ENCODE measurements at places on chromosomes 7 and 10.

- no peak for DNase-seq
Observed at GRCh38 chr10:89741126-89741762, 39.9 kb downstream of the KIF20B start.

- DNase-seq, result no peak
Observed at GRCh38 chr10:132888898-132889490, 53.4 kb downstream of the CFAP46 start.

- no peak for DNase-seq
Observed at GRCh38 chr10:101529207-101529606, 58.9 kb downstream of the POLL start.

DNA sequence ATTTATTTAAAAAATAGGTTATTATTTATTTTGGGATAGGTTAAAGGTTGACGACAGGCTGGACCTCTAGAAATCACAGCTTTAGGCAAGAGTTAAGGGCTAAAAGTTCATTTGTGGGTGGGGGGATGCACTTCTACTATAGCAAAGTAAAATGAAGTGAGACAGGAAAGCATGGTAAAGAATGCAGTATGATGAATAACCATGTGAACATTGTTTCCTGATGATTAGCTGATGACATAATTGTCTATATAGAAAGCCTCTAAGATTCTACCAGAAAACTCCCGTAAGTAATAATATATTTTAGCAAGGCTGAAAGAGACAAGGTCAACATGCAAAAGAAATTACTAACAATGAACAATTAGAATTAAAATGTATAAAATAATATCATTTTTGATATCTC is 25.7 kb upstream of the PRSS37 start:
- DNase-seq, result no peak

DNA sequence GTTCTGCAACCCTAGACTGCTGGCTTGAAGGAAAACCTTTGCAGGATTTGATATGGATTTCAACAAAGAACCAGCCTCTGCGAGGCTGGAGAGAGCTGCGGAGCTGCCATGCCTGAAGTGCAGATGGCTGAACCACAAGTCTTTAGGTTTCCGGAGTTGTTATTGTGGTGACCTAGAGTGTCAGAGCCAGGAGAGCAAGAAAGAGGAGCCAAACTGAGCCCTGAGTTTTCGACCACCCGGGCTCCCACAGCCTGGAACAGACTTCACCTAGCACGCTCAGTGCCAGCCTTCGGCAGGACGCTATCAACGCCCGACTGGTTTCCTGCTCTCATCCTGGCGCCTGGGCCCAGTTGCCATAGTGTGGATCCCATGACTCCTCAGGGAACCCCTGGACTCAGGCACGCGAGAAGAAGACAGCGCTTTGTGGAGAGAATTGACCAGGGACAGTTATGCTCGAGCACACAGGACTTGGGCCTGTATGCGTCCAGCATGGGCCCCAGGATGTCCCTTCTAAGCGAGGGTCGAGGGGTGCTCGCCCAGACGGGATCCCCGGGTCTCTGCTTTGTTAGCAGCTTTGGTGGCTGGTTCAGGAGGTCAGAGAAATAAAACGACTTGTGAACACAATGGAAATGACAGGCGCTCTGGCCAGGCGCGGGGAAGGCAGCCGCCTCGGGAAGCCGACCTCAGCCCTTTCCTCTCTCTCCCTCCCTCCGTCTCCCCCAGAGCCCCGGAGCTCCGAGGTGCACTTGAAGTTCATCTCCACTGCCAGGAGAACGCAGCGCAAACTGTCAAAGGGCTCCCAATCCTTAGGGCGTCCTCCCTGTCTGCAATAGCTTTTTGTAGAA is 1.8 kb upstream of the GAD2 start:
- DNase-seq, result no peak

- no peak for DNase-seq
Observed at GRCh38 chr10:27457261-27457945, 46.7 kb upstream of the RAB18 start.

DNA sequence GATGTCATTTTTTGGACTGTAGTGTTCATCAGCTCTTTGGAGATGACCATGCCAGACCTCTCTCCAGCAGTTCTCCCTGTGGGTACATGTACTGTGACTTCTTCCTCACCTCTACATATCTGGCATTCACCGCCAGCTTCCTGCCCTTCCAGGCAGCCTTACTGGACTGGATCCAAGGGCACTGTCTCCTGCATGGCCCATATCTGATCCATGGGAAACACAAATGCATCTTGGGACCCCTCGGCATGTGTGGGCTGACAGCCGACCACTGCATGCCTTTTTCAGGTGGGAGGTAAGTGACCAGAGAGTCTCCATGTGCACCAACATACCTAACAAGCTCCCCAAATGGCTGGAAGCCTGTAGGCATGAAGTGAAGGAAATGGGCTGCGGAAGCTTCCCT is 3.9 kb upstream of the BLVRA start:
- DNase-seq, result no peak

- DNase-seq, result no peak
Observed at GRCh38 chr10:66844176-66844942, 81.5 kb upstream of the LRRTM3 start.

DNA sequence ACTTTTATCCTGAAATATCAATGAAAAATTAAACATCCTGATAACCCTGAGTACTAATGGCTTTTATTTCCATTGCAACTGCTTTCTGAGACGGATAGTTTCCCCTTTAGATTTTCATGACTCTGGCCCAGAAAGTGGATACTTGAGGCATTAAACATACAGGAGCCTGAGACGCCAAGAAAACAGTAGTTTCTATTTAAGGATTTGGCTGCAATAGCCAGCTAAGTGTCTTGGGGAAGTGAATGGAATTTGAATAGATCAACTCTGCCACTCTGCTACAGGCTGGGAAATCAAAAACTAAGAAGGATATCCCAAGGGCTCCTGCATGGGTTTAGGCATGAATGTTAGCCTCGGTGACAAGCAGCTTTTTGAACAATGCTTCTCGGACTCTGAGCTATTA is 24.7 kb upstream of the GPAM start:
- DNase-seq, result no peak

DNA sequence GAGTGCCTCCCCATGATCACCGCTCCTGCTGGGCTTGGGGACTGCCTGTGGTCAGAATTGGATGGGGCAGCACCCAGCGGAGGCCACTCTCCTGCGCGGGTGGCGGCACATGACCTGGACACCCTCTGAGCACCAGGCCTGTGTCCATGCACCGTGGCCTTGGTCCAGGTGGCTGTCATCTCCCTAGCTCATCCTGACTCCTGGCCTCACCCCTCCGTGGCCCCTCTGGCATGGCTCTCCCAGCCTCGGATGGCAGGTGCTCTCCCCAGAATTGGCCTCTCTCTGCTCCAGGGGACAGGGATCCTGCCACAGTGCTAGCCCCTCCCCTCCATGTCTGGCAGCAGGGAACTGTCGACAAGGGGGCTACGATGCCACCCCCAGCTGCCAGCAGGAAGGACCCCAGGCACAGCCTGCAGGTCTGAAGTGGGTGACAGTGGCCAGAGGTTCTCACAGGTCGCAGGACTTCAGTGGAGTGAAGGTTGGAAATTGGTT is 37.2 kb upstream of the BTBD16 start:
- no peak for DNase-seq

DNA sequence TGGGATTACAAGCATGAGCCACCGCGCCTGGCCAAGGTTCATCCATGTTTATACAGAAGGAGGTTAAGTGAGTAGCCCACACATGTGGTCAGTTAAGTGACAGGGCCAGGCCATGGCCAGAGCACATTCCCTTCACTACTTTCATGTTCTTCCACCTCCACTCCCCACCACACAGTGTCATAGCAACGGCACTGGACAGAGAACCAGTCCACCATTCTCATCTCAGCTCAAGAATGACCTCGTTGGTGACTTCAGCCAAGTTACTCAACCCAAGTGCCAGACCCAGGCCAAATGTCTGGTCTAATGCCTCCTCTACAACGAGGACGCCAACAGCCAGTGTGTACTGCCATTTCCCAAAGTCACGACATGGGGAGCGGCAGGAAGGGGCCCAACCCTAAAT is 62.4 kb downstream of the INHBA start:
- DNase-seq, result no peak

DNA sequence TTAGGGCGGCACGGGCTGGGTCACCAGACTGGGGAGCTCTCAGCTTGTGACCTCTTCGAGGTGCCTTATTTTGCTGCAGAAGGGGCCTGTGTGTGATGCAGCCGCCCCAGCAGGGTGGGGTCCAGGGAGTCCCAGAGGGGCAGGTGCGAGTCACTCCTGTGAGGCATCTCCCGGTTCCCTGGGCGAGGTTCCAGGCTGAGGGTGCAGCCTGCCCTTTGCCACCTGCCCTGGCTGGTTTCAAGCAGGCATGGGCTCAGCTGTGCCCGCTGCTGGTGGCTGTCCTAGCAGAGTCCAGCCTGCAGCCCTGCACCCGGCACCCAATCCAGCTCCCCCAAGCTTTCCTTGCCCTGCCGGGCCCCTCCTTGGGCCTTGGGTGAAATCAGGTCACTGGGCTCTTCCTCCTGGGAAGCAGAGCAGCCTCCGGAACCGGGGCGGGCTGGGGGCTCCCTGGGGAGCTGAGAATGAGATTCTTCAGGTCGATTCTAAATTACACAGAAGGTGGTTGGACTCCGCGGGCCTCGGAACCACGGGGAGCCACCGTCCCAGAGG is 64.8 kb downstream of the PWWP2B start:
- DNase-seq, result no peak

DNA sequence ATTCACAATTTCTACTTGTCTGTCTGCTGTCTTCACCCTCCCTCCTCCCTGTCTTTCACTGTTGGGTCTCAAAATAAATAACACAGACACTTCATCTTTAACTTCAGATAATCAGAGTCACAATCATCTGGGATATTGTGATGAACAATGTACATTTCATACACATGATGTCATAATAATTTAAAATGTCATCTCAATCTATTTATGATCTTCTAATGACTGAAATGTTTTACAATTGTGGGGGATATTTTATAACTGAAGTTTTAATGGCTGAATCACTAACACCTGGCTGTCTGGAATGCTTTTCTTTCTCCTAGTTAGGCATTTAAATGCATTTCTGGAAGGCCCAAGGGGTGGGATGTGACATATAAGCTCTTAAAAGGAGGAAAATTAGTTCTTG is 859.8 kb downstream of the LRMDA start:
- DNase-seq, result no peak

DNA sequence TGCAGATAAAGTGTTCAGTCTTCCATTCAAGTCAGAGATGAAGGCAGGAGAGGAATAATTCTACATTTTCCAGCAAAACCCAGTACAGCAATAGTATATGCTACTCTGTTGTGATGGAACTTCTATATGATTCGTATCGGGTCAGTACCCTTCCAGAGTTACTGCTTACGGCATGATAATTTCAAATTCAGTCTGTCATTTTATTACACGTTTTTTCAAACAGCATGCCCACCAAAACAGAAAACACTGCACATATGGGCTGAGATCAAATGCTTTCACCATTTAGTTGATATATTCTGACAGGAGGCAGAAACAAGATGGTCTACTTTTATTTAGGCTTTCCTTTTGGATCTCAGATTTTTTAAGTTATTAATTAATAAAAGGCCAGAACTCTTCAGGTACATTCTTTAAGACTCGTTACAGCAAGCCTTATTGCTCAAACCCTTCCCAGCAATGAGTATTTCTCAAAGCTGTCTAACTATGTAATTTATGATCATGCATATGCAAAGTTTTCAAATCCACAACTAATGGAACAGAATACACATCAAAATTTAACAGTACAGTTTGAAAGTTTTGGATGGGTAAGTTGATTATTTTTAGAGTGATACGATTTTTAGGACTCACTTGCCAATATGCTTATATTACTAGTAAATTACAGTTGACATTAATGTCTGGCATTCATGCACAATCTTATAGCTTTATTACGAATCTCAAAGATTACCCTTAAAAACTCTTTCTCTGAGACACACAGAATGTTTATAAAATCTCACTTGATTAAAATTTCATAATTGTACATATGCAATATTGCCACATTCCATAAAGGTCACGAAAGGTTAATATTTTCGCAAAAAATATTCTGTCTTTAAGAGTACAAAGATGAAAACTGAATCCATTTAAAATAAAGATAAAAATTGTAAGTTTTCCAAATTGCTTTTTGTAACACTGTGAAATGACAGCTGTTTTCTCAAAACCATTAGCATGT is 91.0 kb downstream of the ANK3 start:
- no peak for DNase-seq

DNA sequence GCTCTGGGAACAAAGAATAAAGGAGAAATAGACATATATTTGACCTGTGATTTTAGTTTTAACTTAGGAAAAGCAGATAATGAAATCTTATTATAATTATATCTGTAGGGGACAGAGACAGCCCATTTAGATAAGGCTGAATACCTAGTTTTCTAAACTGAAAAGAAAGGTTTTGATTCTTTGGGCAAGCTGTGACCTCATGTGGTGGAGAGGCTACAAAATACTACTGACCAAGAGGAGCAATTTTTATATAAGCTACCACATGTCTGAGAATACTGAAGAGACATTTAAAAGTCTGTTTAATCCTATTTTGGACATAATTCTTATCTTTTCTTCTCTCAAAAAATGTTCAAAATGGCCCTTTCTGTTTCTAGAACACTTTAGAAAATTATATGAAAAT is 271.0 kb downstream of the MTERF1 start:
- DNase-seq, result no peak

GRCh38 chr10:77494327-77494726 is 143.3 kb downstream of the KCNMA1 start:
- no peak for DNase-seq

- DNase-seq, result no peak
Observed at GRCh38 chr10:131899695-131900349, 986 bp upstream of the PPP2R2D start.
